Substantia nigra (tissue), 51 donors: ENCODE measurements at places on chromosomes 16 and 17.

GRCh38 chr17:30376621-30377452 is 1.9 kb upstream of the CPD start:
- DNase-seq = peak; percentile 9

- DNase-seq = no peak
Observed at GRCh38 chr17:60506312-60506711, 19.7 kb downstream of the APPBP2 start.

DNA sequence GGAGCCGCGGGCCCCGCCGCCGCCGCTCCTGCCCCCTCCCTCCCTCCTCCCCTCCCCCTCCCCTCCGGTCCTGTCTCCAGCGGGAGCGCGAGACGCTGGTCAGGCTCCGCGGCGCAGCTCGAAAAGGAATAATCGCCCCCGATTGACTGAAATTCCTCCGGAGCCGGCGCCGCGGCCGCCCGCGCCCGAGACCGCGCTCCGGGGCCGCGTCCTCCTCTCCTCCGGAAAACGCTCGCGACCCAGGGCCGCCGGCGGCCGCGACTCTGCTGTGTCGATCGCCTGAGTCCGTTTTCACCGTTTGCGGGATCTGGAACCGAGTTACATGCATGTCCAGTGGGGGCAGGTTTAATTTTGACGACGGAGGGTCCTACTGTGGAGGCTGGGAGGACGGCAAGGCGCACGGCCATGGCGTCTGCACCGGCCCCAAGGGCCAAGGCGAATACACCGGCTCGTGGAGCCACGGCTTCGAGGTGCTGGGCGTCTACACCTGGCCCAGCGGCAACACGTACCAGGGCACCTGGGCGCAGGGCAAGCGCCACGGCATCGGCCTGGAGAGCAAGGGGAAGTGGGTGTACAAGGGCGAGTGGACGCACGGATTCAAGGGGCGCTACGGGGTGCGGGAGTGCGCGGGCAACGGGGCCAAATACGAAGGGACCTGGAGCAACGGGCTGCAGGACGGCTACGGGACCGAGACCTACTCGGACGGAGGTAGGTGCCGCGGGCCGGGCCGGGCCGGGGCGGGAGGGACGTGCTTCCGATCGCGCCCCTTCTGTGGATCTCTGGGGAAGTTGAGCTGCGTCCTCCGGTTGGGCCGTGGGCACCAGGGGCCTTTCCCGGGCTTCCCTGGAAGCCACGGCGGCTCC is 744 bp downstream of the JPH3 start:
- DNase-seq = no peak

DNA sequence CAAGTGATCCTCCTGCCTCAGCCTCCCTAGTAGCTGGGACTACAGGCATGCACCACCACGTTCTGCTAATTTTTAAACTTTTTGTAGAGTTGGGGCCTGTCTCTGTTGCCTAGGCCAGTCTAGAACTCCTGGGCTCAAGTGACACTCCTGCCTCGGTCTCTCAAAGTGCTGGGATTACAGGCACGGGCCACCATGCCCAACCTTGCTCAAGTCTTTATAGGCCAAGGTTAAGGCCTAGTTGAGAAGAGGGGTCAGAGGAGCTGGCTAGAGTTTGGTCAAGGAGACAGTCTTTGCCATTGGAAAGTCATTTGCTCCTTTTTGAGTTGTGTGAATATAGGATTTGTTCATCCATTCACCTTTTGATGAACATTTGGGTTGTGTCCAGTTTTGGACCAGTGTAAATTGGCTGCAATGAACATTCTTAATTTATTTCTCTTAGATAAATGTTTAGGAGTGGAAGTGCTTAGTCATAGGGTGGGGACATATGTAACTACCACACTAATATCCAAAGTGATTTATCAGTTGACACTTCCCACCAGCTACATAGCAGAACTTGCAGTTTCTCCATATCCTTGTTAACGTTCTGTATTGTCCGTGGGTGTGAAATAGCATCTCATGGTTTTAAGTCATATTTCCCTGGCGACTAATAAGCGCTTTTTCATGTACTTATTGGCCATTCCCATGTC is 30.7 kb upstream of the ARHGAP17 start:
- DNase-seq = no peak

DNA sequence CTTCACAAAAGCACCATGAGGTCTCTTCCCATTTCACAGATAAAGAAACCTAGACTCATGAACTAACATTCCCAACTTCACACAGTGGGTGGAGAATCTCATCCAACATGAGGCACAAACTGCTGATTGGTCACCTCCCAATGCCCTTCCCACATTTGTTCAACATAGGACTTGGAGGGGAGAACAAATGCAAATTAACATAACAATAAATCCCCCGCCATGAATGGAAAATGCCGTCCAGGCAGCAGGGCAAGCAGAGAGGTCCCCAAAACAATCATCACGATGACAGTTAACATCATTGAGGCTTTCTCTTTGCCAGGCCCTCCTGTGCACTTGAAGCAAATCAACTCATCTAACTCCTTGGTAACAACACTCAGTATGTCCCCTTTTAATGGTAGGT is 185.3 kb downstream of the TMEM132E start:
- DNase-seq = no peak

- peak; percentile 79 for DNase-seq
Observed at GRCh38 chr17:54900457-54901229, at the start of gene TOM1L1. TSS of gene TOM1L1 (plus strand) at chr17:54900852. CDS start at chr17:54900866, 14 bp downstream.

DNA sequence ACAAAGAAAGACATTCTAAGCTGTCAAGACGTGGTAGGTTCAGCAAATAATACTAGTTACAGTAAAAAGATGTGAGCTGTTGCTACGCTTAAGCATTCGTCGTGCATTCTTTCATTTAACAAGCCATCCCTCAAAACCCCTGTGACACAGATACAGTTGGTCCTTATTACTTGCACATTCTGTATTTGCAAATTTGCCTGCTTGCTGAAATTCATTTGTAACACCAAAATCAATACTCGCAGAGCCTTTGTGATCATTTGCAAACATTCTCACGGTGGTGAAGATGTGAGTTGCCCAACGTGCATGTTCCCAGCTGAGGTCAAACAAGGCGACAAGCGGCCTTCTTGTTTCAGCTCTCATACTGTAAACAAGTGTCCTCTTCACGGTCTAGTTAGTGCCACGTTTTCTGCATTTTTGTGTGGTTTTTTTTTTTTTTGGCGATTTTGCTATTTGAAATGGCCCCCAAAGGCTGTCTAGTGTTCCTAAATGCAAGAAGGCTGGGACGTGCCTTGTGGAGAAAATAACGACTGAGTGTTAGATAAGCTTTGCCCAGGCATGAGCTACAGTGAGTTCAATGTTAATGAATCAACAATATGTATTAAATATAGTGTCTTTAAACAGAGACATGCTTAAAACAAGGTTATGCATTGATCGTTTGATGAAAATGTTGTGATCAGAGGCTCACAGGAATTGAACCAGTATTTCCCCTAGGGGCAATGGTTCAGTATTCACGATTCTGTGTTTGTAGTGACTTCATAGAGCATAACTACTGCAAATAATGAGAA is 84.1 kb downstream of the RAB11FIP4 start:
- no peak for DNase-seq

- DNase-seq = no peak
Observed at GRCh38 chr17:45060382-45060796, 728 bp upstream of the NMT1 start.

DNA sequence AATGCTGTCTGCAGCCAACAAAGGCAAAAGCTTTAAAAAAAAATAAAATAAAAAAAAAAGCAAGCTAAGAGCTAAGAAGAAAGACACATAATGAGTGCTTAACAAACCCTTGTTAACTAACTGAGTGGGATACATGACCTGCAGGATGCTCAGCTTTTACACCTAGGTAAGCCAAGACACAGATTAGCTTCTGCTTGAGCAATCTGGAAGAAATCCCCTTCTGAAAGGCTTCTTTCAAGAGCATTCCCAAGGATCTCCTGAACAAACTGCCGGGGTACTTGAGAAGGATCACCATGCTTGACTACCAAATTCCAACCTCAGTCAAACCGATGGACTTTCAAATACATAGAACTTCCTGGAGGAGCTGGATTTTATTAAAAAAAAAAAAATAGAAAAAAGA is 92.9 kb downstream of the SMG6 start:
- DNase-seq = no peak

GRCh38 chr16:2828876-2829430 is 1.1 kb upstream of the ZG16B start:
- DNase-seq = no peak

- no peak for DNase-seq
Observed at GRCh38 chr16:88588754-88589153, 18.6 kb downstream of the ZC3H18 start.

DNA sequence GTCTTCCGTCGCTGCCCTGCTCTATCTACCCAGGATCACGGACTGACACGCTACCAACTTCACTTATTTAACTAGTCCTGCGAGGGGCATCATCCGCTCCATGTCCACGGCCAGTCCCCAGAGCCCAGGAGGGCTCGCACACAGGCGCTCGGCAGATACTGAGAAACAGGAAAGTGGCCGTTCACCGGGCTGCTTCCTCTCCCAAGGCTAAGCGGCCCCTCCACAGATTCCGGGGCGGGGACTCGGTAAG is 388 bp downstream of the OXLD1 start:
- DNase-seq = no peak

DNA sequence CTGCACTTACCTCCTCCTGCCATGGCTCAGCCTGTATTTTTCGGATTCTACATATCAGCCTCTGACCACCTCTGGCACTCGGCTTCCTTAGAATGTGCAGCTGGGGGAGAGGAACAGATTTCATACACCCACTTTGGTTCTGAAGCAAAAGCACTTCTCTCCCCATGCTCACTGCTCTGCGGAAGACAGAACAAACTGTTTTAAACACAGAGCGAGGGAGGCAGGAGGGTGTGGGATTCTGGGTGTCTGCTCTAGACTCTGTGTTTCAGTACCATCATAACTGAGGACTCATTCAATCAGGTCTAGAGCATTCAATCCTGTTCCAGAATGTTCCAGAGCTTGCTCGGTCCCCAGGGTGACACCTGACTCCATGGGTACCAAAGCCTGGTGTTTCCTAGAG is 239.1 kb downstream of the GRIN2A start:
- no peak for DNase-seq
